RPMI7951 (cell line): ENCODE measurements at places on chromosomes 3 and 15. TPM values are rescaled to one million over a fixed set of nuclear protein-coding genes. Genes with fewer than 3 reads are reported as not detected.

ITGA11 gene
- total RNA-seq, result 90.7 and 102 TPM in 2 replicates

PPARG gene
- total RNA-seq, result 7.8 and 8.1 TPM in 2 replicates

GOLGA6L7 gene
- total RNA-seq, result not detected in 2 replicates

BFSP2 gene
- total RNA-seq, result not detected in 2 replicates

RTP3 gene
- total RNA-seq, result not detected in 2 replicates

MKRN3 gene
- 3.5 and 3.6 TPM in 2 replicates for total RNA-seq

MYLK gene
- total RNA-seq, result 94.7 and 103 TPM in 2 replicates

KATNBL1 gene
- total RNA-seq, result 49.4 and 57.8 TPM in 2 replicates

DNA sequence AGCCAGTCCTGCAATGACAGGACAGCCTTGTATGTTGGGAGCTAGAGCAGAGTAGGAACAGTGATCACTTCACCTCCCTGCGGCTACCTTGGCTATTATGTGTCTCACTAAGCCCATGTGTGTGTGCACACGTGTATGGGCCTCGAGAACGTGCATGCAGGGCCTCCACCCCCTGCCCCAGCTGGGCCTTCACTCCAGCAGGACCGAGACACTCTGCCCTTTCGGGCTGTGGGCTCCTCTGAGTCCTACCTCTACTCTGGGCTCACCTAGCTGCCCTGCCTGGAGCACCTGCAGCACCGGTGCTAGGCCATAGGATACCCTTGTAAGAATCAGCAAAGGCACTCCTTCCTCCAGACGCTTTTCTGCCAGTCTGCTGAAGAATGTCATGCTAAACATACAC lies 77.5 kb downstream of the LINGO1 start:
- DNase-seq, result no peak

GRCh38 chr3:171056528-171056927 lies 30.0 kb upstream of the SLC2A2 start:
- peak; percentile 43 for DNase-seq

- no peak for DNase-seq
Observed at GRCh38 chr3:53464424-53464823, 30.0 kb upstream of the CACNA1D start.

- no peak for DNase-seq
Observed at GRCh38 chr3:188169830-188170455, 16.0 kb downstream of the LPP start.

GRCh38 chr3:153221748-153222162 lies 59.7 kb downstream of the RAP2B start:
- DNase-seq, result peak; percentile 99

DNA sequence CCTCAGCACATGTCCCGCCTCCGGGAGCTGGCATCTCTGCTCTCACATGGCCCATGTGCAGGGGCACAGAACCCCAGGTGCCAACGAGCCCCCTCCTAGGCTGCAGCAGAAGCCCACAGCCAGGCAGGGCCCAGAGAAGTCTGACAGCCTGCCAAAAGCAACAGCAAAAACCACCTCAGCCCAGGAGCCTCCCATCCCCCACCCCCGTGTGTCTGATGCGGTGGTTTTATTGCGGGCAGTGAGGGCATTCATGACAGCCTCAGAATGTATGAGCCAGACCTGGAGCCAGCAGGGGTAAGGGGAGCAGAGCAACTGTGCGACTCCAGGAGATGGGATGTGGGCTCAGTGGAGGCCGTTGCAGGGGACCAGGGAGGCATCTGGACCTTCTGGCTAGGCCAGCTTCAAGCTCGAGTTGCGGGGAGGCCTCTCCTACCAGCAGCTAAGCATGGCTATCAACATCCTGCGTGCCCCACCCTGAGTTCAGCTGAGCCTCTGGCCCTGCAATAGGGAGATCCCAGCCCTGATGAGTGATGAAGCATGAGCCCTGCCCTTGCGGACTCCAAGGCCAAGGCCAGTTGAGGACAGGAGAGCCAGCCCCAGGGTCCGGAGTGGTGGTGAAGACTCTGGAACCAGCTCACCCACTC lies 52.5 kb downstream of the CYP11A1 start:
- DNase-seq, result peak; percentile 56

- no peak for DNase-seq
Observed at GRCh38 chr15:70714565-70714964, 48.8 kb downstream of the UACA start.

DNA sequence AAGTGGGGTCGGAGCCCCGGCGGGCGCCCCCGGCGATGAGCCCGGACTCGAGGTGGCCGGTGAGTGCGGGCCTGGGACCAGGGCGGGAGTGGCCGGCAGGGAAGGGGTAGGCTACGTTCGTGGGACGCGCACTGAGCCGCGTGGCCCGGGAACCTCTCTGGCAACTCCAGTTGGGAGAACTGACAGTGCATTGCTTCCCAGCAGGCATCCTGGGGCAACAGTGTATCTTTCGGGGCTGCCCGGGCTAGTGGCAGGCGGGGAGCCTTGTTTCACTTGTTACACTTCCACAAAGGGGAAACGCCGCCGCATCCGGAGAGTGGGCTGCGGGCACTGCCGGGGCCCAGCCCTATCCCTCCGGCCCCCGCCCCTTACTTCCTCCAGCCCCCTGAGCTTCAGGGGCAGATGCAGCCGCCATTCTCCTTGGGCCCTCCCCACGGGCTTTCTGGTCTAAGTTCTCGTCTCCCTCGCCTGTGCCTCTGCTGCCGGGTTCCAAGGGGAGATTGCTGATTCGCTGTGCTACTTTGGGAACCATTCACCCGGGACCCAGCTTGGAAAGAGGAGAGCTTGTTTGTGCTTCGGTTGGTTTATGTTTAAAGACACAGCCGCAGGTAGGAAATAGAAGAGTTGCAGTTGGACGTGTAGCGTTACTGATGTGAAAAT lies 675 bp downstream of the BRPF1 start:
- no peak for DNase-seq

DNA sequence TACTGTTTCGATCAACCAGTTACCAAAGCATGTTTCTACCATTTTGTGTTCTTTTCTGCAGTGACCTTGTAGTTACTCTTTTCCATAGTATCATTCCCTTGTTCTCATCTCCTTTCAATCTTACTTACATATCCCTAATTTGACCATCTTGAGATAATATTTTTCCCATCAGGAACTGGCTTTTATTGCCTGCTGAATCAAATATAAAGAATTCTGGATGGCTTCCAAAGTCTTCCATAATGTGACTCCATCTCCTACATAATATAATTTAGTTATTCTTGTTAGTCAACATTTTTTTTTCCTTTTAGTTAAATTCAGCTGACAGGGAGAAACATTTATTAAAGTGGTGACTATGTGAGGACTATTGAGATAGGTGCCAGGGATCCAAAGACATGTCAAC lies 7.0 kb downstream of the USP8 start:
- no peak for DNase-seq

GRCh38 chr3:42721690-42722089 lies 19.1 kb upstream of the HHATL start:
- no peak for DNase-seq

- DNase-seq, result no peak
Observed at GRCh38 chr3:174936590-174936989, 77.5 kb downstream of the NAALADL2 start.

DNA sequence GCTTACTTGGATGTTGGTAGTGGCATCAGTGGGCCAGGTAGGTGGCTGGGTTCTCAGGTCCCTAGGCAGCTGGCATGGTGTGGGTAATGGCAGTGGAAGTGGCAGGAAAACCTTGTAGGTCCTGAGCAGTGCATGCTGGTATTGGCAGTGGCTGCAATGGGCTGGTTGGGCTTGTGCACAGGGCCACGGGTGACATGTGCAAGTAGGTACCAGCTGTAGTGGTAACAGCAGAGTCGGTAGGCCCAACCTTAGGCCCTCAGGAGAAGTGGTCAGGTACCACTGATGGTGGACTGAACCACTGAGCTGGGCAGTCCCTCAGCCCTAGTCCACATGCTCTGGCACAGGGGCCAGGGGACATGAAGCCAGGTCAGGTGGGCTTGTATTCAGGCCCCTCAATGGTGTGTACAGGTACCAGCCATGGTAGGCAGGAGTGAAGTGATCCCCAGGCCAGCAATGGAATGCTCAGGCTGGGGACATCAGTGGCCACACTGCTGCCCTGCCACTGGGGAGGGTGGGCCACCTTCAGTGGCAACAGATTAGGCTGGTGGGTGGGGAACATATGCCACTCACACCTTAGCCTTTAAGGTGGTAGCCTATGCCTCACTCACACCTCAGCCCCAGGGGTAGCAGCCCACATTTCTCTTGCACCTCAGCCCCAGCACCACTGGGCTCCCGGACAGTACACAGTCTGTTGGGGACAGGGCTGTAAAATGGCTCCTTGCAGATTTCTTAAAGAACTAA lies 118.1 kb downstream of the LRRK1 start:
- DNase-seq, result no peak
